Fibroblast of villous mesenchyme (primary cell): ENCODE measurements at places on chromosomes 13 and 19. TPM values are rescaled to one million over a fixed set of nuclear protein-coding genes. Genes with fewer than 3 reads are reported as not detected.

DNA sequence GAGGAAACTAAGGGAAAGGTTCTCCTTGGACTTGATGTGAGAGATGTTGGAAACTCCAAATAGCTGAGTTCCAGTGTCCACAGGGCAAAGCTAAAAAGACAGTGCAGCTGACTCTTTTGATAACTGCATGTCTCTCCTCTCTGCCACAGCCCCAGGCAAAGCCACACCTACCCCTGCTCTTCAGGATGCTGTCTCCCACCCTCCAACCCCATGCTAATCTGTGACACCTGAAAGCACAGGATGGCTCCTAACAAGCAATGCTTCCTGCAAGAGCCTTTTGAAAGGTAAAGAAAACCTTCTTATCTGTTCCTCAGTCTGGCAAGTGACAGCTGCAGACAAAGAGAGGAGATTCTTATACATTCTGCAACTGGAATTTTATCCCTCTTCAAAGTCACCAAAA lies 14.5 kb downstream of the SLC46A3 start:
- DNase-seq: no peak

CEACAM18 gene
- not detected in 2 replicates for total RNA-seq

DNA sequence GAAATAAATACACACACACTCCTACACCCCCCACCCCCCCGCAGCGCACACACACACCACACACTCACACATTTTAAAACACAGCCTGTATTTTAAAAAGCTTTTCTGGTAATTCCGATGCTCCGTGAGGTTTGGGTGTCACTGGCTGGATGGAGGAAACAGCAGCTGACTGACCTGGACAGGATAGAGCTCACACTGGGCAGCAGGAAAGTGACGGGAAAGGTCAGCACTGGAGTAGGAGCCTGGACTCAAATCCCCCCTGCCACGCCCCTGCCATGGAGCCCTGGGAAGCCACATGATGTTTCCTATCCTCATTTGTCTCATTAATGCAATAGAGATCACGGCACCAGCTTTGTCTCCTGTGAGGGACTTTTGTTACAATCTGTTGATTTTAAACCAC lies 49.3 kb upstream of the STARD13 start:
- no peak for DNase-seq

- DNase-seq: no peak
Measured at GRCh38 chr13:100773429-100773828, 98.8 kb upstream of the TMTC4 start.

SMIM7 gene
- 60.6 and 68.7 TPM in 2 replicates for total RNA-seq

DNA sequence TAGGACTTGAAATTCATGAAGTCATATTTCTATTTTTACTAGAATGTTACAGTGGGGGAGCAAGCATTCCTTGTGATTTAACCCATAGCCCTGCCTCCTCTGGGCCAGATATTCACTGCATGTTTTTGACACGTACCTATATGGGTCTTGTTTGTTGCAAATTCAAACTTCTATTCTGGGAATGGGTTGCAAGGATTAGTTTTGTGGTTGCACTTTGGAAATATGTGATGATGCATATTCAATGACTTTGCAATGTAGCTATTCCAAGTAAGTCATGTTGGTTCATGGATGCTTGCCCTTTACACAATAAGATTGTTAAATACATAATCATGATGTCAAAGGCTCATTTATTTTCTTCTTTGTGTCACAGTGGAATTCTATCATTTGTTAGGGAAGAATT lies 440.8 kb downstream of the TDRD3 start:
- DNase-seq: no peak

DNA sequence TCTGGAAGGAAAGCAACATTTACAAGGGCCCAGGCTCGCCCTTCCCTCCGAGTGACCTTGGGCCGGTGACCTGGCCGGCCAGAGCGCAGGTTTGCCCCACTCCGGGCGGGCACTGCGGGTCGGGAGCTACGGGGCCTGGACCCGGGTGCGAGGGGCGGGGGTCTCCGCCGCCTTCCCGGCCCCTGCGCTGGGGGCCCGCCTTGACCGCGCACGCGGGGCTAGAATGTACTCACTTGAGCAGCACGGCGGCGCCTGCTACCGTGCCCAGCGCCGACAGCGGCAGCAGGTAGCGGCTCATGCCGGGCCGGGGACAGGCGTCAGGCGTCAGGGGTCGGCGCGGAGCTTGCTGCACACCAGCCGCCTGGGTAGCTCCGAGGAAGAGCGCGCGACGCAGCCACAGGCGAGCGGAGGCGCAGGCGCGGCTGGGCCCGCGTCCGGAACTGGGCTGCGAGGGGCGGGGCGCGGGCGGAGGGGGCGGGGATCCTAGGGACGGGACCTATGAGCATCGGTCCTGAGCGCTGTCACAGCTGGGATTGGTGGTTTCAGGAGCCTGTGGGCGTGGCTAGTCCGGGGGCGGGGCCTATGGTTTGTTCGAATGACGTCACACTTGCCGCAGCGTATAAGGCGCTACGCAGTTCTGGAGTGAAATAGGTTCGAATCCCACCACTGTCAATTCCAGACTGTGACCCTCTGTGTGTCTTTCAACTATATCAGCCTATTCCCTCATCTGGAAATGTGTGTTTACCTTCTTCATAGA lies at the start of gene RDH13:
TSS of gene RDH13 (minus strand) at position 414 of the 757 bp plus-strand sequence. CDS start at position 298, 116 bp downstream.
- peak; percentile 96 for DNase-seq

GRCh38 chr13:21175656-21176214 lies 617 bp downstream of the SKA3 start:
- DNase-seq: peak; percentile 58

GRCh38 chr13:66543780-66544179 lies 686.4 kb downstream of the PCDH9 start:
- no peak for DNase-seq

GRCh38 chr19:50422397-50423278 lies 3.9 kb downstream of the SPIB start:
- DNase-seq: no peak
